Cortex of kidney (tissue), 1 donor: ENCODE measurements at places on chromosomes 4 and X.

- no peak for DNase-seq
Observed at GRCh38 chr4:83281307-83281706, 3.3 kb downstream of the COQ2 start.

GRCh38 chrX:94600077-94600476 lies 926.1 kb downstream of the FAM133A start:
- DNase-seq, result no peak

DNA sequence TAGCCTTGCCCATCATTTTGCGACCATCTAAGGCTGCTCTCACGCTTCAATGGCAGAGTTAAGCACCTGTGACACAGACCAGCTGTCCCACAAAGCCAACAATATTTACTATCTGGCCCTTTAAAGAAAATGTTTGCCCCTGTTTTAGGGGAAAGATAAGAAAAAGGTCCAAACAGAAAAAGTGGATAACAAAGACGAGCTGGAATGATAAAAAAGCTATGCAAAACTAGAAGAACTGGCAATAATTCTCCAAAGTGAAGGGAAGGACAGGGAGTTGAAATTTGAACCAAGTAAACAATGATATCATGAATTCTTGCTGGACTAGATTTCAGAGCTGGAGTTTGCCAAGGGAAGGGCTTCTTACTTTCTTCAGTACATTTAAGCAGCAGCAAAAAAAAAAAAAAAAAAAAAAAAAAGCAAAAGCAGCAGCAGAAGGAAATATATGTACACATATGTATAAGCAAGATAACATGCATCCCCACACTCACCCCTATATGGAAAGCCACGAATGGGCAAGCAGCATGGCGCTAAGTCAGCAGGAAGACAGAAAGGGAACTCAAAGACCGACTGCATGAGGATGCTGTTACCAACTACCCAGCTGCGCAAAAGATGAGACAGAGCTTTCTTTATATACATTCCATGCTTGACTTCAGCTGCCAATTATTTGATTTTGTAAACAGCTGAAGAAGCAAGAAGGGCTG lies 12.5 kb downstream of the TRAPPC2 start:
- no peak for DNase-seq

DNA sequence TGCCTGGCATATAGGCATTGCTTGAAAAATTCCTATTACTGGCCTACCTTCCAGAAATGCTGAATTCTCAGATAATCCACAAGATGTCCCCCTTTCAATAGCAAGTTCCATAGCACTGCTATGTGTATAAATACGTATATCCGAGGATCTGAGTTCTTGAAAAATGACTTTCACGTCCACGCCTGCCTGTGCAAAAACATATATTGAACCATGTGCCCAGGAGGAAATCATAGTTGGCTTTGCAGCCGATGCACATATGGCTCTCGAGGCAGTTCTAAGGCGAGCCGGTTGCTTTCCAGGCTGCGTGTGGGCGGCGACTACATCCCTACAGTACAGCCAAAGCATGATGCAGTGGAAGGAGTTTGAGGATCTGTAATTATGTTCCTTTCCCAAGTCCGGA lies 55.4 kb upstream of the ESX1 start:
- no peak for DNase-seq

DNA sequence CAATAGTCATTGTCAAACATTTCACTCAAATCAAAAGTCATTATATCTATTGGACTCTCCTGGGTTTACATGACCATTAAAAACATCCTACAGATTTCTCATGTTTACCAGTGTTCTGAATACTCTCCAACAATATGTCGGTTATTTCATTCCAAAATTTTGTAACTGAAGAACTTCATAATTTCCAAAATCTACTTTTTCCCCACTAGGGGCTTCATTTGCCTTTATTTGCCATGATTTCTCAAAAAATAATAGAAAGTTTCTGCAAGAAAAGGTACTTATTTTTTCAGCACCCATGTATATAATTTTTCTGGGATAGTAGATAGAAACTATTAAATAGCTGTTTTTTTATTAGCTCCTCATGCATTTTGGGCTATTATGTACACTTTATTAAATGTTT lies 49.0 kb downstream of the PRDM5 start:
- DNase-seq, result no peak

DNA sequence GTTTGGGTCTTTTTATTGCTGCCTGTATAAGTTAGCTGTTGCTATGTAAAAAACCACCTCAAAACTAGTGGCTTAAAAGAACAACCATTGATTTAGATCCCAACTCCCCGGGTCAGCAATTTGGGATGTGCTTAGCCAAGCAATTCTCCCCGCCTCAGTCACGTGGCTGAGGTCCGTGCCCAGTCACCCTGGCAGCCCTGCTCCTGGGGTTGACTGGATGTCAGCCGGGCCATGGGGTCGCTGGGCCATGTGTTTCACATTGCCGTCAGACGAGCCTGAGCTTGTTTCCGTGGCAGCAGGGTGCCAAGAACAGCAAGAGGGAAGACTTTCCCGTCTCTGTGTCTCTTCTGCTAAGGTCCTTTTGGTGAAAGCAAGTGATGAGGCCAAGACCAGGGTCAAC lies 345.7 kb upstream of the FAT1 start:
- DNase-seq, result no peak

DNA sequence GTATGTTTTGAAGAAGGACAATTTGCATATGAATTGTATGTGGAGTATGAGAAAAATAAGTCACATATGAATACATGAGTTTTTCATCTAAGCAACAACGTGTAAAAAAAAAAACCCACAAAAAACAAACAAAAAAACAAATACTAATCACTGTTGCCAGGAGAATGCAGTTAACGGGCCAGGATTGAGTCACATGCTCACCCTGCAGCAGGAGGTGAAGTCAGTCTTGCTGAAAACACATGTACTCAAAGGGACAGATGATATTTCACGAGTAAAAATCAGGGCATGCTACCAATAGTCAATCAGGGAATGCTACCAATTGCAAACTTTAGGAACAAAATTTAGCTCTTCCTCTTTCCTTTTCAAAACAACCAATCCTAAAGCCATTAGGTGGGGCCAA lies 10.4 kb upstream of the DCLK2 start:
- DNase-seq, result no peak

DNA sequence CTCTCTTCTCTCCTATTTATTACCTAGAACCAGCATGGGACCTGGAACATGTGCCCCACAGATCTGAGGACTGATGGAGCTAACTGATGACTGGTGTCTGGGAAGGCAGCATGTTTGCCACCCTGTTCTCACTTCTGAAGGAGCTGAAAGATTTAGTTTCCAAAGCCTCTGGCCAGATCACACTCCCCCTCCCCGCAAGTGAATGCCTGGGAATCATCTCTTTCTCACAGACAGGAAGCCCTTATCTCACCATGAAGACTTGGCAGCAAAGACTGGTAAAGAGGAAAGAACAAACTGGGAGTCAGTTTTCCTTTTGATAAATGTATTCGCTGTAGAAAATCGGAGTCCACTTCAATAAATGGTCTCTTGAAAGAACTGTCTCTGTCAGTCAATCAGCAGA lies 21.0 kb upstream of the PCYT1B start:
- no peak for DNase-seq

GRCh38 chr4:188021548-188022249 lies 26.1 kb downstream of the ZFP42 start:
- DNase-seq, result no peak

DNA sequence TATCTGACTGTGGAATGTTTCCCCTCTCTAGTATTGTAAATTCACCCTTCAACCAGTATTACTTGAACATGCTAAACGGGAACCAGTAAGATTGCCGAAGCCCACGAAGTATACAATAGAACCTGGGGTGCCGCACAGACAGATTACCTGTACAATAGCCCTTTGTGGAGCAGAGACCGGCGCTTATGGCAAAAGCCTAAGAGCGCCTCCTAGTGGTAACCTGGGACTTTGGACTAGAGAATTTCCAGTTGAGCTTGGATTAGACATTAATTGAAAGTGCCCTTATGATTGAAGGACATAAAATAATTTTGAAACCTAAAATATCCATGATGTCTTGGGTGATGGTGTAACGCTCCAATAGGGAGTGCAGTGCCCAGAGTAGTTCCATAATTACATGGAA lies 14.1 kb downstream of the ZNF157 start:
- no peak for DNase-seq

DNA sequence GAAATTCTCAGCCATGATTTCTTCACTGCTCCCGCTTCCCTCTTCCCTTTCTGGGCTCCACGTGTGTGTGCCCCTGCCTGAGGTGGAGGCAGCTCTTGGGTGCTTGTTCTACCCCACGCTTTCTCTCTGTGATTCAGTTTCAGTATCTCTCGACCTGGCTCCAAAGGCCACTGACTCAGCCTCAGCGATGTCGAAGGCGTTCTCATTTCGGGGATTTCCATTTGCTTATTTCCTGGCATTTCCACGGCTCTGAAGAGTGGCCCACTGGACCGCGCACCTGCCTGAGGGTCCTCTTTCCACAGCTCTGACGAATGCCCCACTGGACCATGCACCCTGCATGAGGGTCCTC lies 52.4 kb downstream of the GAK start:
- no peak for DNase-seq

- DNase-seq, result no peak
Observed at GRCh38 chr4:178320003-178320402, 877.8 kb upstream of the AGA start.

GRCh38 chrX:120125444-120125843 lies 9.7 kb upstream of the RHOXF1 start:
- DNase-seq, result no peak
